ENCODE measurements at places on chromosomes 12 and 14. TPM values are rescaled to one million over a fixed set of nuclear protein-coding genes. Genes with fewer than 3 reads are reported as not detected.

Gene ALG10
- 12.4 TPM for total RNA-seq

Gene NFE2
- 0.39 TPM for total RNA-seq

Gene ZNF410
- 67.9 TPM for total RNA-seq

GRCh38 chr12:53751336-53752191 lies at the start of gene CISTR:
TSS of gene CISTR (minus strand) at chr12:53751979.
- DNase-seq = no peak

GRCh38 chr12:94263011-94263811 lies 114.8 kb downstream of the PLXNC1 start:
- DNase-seq = no peak

- DNase-seq = no peak
Measured at GRCh38 chr12:1188016-1188415, 197.0 kb downstream of the ERC1 start.

DNA sequence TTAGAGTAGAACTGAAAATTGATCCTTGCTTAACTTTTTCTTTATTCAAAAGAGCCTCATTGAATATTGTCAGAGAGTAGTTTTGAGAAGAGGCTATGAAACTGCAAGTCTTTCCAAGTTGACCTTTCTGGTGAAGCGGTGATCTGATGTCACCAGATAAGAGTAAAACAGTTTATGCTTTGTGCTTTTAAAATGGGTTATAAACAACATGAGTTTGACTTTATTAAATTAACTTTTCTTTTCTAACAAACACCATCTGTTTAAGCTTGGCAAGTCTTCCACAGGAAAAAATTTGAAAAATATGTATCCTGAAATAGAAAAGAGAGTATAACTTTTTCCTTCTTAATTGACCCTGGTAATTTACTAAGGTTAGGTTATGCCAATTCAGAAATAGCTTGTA lies 408.7 kb upstream of the NOVA1 start:
- DNase-seq = no peak

GRCh38 chr14:52545584-52546317 lies 6.6 kb downstream of the TXNDC16 start:
- no peak for DNase-seq

GRCh38 chr12:75759842-75760572 lies 248.6 kb upstream of the KRR1 start:
- DNase-seq = peak; percentile 85

- no peak for DNase-seq
Measured at GRCh38 chr12:4796694-4797482, 76.7 kb downstream of the GALNT8 start.

GRCh38 chr12:54139019-54139418 lies 49.8 kb downstream of the SMUG1 start:
- DNase-seq = no peak

DNA sequence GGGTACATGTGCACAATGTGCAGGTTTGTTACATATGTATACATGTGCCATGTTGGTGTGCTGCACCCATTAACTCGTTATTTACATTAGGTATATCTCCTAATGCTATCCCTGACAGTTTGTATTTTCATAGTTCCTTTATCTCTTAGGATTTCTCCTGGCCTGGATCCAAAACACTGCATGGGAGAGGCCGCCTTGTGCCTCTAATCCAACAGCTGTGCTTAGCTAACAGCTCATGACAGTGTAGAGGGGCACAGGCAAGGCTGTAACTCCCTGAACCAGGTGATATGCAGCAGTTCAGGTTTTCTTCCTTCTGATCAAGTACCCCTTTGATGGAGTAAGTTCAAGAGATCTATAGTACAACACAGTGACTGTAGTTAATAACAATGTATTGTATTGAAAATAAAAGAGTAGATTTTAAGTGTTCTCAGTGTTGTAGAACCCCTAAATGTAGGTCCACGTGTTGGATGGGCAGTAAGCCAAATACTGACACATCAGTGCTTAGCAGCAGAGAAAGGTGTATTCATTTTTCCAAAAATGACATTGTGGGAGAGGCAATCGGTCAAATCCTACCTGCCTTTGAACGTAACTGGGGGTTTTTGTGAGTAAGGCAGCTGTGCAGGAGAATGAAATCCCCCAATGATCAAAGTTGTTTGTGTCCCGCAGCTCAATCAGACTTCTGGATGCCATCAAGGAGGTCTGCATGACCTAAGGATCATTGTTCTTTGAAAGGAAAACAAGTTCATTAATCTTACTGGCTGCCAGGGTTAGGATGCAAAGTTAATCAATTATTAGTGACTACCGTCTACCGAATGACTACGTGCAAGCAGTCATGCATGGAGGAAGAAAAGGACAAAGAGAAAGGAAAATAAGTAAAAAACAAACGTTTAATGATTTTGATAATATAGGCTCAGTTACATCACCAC lies 89.3 kb upstream of the FGD4 start:
- no peak for DNase-seq

DNA sequence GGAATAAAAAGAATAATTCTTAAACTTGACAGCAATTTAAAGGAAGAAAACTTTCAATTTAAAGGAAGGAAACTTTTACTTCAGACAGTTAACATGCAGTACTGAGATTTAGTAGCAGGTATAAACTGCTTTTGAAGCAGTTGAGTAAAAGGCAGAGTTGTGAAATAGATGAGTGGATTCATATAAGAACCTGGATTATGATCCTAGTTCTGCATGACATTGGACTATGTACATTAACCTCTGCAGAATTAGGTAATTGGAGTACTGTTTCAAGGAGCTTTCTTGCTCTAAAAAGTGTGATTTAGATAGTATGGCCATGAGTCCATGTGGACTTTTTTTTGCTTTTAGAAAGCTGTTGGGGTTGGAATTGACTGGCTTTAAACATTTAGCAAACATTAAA lies 29.7 kb downstream of the ATP2A2 start:
- DNase-seq = no peak

GRCh38 chr14:54275997-54276725 lies 120.6 kb upstream of the CDKN3 start:
- peak; percentile 12 for DNase-seq
